Muscle of arm (tissue), 14 donors: ENCODE measurements at places on chromosomes 5 and 9. TPM values are rescaled to one million over a fixed set of nuclear protein-coding genes. Genes with fewer than 3 reads are reported as not detected.
A peak's percentile ranks its signal among the peaks of the same experiment; 100 is the strongest.

GRCh38 chr5:142777850-142778249 is 7.7 kb downstream of the ARHGAP26 start:
- no peak for DNase-seq

GRCh38 chr5:61586096-61587084 is 254.3 kb downstream of the ZSWIM6 start:
- DNase-seq, result no peak

DNA sequence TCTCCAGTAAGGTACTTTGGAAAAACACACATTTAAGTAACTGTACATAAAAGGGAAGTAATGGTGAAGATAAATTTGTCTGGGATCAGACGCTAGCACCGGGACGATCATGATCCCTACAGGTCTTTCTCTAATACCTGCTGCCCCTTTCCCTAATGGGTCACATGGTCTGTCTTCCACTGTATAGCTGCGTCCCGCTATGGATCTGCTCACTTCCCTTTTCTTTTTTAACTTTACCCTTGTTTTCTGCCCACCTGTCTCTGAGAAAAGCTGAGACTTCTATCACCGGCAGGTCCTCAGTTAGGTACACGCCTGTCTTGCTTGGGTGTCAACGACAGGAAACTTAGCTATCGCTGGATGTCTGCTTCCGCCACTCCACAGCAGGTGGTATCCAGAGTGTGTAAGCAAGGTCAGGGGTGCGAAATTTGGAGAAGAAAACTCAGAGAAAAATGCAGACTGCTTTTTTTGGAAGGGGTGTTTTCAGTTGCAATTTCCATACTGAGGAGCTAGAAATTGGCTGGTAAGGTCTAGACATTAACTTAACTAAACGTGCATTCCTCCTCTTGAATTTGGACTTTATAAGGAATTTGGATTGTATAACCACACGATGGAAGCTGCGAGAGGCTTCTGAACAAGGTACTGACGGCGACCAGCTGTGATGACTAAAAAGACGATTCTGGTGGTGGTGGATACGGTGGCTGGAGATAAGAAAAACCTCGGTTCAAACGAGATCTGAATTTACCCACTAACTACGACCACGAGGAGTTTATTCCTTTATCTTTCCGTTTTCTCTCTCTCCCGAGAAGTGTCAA is 1.1 kb upstream of the ICE1 start:
- DNase-seq, result no peak

DNA sequence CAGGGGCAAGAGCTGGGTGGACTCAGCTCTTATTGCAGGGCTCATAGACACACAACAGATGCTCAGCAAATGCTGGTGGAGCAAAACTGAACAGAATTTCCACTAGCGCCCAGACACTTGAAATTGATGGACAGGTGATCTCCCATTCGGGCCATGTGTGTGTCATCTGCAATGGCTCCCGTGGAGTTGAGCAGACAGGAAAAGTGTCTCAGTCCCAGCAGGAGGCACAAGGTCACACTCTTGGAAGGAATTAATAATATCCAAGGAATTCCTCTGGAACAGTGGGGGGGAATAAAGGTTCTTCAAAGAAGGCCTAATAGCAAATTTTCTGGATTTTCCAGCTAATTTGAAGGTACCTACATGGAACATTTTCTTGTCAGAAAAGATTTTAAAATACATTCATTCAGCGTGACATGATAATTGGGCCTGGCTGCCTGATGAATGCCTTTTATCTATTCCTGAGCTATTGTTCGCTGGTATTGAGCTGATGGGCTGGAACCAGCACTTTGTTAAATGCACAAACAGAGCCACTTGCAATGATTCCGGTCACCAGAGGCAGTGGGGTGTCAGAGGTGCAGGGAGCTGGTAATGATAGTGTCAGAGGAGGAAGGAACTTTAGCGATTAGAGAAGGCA is 31.5 kb upstream of the ALDH1B1 start:
- DNase-seq, result no peak

- no peak for DNase-seq
These were observed 181.8 kb upstream of the ELL2 start for GRCh38 chr5:96143450-96143849.

- peak; percentile 84 for DNase-seq
These were observed at the start of gene PCDH12 for GRCh38 chr5:141958113-141958512. Gene PCDH12 (minus strand): TSS chr5:141958202. CDS start chr5:141957851, 351 bp downstream.

DNA sequence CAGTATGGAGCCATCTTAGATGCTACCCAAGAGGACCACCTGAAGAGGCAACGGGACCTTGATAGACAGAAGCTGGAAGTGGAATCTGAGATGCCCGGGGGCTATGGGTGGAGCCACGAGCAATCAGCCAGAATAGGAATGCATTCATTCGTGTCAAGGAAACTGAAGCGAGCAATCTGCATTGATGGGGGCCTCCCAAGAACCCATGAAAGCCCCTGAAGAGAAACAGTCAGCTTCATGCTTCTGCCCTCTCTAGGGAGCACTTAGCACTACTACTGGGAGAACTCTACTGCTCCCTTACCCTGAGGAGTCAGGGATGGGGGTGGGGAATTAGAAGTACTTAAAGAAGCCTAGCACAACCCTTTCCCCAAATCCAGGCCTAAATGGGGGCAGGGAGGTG is 51.9 kb upstream of the TCERG1 start:
- no peak for DNase-seq

GRCh38 chr9:20781092-20781491 is 97.0 kb downstream of the FOCAD start:
- no peak for DNase-seq

DNA sequence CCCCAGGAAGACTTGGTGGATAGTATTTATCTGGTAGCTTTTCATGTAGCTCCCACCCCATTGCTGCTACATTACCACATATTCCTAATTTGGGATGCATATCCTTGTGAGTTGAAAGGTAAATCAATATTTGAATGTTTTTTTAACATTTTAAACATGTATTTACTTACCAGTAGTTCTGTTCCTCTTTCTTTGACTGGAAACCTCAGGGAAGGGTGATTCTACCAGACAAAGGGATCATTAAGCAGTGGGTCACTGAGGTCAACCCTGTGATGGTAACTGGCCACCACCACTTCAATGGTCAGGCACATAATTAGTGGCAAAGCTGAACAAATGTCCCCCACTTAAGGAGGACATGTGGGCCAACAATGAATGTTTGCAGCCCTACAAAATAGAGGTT is 27.2 kb upstream of the KLF9 start:
- no peak for DNase-seq

DNA sequence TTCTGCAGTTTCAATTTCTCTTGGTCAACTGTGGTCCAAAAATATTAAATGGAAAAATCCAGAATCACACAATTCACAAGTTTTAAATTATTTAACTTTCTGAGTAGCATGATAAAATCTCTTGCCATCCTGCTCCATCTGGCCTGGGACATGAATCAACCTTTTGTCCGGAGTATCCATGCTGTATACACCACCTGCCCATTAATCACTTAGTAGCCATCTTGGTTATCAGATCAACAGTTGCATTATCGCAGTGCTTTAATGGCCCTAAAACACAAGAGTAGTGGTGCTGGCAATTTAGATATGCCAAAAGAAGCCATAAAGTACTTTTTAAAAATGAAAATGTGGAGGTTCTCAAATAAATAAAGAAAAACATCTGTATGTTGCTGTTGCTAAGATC is 25.3 kb downstream of the EFCAB9 start:
- no peak for DNase-seq

DNA sequence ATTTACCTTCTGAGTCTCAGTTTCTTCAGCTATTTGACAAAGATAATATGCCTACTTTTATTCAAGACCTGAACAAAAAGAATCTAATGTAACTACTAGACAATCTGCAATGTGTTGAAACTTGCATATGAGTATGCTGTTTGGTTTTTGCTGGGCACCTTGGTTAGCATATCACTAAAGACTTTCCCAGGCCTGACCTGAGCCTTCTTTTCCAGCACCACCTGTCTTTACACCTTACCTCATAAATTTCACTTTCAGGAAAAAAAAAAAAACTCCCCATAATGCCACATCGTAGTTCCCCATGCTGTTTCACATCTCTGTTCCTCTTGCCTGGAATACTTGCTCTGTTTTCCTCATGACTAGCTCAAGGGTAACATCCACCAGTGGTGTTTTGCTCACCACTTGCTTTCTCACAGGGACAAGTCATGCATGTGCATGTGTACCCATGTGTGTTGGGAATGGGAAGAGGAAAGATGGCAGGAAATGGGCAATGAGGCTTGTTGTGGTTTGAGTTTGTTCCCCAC is 45.6 kb upstream of the TLE4 start:
- DNase-seq, result no peak

DNA sequence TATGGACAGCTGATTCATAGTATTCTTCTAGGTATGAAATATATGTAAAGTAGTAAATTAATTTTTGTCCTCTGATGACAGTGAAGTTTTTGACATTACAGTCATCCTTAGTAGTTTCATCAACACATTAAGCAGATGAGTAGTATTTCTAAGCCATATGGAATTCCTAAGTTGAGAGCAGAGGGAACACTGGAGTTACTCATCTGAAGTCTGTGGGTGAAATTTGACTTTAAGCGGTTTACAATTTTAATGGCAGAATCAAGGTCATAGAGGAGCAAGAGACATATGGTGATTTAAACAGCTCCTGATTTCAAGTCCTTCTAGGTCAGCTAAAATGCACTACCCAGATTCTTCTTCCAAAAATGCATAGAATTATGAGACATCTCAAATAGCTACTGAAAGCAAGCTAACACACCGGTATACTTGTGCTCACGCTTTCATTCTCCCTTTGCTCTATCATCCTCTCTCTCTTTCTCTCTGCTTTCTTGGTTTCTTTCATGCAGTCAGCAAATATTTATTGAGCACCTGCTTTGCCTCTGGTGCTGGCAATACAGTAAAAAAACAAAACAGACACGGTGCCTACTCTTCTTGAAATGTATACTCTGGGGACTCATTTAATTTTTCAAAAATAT is 235.9 kb downstream of the FER start:
- no peak for DNase-seq

GRCh38 chr5:166058660-166059059 is 2232.8 kb upstream of the WWC1 start:
- DNase-seq, result no peak

DNA sequence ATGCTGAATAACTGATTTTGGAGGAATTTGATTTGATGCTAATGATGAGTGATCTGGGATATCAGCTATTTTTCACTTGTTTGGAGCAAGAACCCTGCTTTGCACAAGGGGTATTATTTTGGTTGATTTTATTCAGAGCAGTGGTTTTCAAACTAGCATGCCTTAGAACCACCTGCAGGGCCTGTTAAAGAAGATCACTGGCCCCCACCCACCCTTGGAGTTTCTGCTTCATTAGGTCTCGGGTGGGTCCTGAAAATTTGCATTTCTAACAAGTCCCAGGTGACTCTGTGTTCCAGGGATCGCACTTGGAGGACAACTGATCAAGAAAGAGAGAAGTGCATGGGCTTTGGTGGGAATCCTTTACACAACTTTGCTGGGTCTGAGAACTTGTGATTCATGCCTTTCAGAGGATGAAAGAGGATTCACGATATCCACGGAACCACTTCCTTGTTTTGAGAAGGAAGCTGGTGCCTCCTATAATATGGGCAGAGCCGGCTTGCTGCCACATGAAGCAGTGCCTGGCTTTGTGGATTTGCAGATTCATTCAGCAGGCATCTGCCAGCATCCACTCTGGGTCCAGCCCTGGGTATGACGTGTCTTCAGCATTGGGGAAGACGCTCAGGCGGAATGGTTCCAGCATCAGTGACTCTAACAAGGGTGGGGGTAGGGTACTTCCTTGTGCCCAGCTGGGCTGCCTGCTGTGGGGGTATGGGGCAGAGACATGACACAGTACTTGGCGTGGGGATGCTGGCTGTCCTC is 106.6 kb upstream of the PITX1 start:
- no peak for DNase-seq

- DNase-seq, result no peak
These were observed 8.8 kb downstream of the ETF1 start for GRCh38 chr5:138533973-138534941.

- DNase-seq, result no peak
These were observed 142.1 kb upstream of the POU5F2 start for GRCh38 chr5:93883459-93883858.

The C1QTNF3 gene
- polyA plus RNA-seq, result 106 TPM

The AHRR gene
- 1.8 TPM for polyA plus RNA-seq

The CMYA5 gene
- 278 TPM for polyA plus RNA-seq

The NRARP gene
- 28.7 TPM for polyA plus RNA-seq

The DRD1 gene
- not detected for polyA plus RNA-seq

The SFXN1 gene
- 25.6 TPM for polyA plus RNA-seq
